ENCODE measurements at places on chromosomes 5 and 9.

GRCh38 chr5:177312649-177313181, 1.0 kb upstream of the MXD3 start:
- DNase-seq = no peak

DNA sequence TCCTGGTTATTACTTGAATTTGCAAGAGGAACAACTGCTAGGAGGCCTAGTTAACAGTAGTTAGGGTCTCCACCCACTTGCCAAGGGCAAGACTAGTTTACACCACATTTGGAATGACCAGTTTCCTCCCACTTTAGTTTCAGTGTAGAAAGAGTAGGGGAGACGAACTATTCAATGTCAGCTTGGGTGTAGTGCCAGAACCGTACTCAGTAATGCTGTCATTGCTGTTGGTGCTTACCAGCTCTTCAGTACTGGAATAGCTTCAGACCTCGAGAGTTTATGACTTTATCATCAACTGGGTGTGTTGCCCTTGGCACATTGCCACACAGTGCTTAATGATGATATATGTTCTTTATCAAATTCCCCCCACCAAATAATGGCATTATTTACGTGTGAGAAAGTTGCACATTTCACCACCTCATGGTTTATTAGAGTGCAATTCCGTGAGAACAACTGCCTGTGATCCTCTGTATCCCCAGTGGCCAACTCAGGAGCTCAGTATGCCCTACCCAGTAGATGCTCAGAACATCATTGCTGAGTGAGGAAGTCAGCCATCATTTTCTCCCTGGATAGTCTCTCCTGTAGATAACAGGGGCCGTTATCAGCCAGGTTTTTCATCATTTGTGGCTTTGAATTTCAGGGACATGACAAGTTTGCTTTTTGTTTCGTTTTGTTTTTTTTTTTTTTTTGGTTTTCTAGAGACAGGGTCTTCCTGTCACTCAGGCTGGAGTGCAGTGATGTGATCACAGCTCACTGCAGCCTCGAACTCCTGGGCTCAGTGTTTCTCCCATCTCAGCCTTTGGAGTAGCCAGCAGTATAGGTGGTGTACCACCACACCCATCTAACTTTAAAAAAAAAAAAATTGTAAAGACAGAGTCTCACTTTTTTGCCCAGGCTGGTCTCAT, 67.3 kb downstream of the DOCK8 start:
- no peak for DNase-seq

GRCh38 chr5:1386274-1386717, 41.4 kb upstream of the CLPTM1L start:
- no peak for DNase-seq

DNA sequence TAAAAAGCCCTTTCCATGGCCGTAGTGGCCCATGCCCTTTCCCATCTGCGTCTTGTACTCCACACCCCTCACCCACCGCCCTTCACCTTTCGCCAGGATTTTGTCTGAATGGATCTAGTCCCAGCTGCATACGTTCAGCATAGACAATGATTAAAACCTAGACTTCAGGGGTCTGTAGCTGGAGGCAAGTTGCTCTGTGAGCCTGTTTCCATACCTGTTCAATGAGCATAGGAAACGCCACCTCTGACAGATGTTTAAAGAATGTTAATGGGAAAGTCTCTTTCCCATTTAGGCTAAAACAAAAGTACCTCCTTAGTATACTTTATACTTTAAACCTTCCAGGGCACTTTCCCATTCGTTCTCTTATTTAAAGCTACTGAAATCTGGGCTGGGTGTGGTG, 105.7 kb downstream of the SPRY4 start:
- DNase-seq = no peak

GRCh38 chr9:133149130-133150015, 14.3 kb downstream of the GBGT1 start:
- peak; percentile 55 for DNase-seq

- no peak for DNase-seq
Measured at GRCh38 chr5:15013654-15014463, 142.3 kb upstream of the ANKH start.

- DNase-seq = no peak
Measured at GRCh38 chr9:133524146-133524545, 613 bp downstream of the MYMK start.

DNA sequence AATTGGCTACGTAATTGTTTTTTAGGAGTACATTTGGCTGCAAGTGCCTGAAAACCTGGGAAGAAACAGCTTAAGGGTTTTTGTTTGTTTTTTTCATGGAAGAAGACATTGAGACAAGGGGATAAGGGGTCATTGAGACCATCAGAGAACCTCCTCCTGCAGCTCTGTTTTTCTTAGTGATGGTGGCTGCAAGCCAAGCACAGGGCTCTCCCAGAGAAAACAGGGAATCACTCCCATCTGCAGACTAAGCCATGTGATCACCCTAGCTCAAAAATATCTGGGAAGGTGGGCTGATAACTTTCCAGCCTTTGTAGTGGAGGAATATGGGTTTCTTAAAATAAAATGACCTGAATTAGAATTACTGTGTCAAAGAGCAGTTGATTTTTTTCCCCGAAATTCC, 25.1 kb downstream of the PALM2AKAP2 start:
- DNase-seq = no peak

GRCh38 chr5:25540628-25541027, 895.9 kb upstream of the CDH10 start:
- DNase-seq = no peak

- no peak for DNase-seq
Measured at GRCh38 chr9:125946397-125946796, 199.2 kb downstream of the PBX3 start.

DNA sequence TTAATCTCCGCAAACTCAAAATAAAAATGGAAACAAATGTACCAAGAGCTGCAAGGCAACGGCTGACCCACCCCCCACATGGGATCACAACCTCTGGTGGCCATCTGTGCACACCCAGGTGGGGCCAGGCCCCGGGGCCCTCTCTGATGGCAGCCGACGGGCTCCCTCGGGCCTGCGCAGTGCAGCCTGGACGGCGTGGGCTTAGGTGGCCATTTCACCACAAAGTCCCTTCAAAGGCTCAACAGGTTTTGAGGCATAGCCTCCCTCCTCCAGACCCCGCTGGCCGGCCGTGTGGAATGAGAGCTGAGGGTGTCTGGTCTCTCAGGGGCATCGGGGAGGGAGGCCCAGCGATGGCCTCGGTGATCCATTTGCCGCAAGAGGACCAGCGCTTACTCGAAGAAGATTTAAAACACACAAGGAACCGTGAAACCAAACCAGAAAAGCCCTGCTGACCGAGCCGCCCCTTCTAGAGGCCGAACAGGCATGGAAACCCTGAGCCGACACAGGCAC, 42.7 kb upstream of the CEP72 start:
- DNase-seq = no peak

DNA sequence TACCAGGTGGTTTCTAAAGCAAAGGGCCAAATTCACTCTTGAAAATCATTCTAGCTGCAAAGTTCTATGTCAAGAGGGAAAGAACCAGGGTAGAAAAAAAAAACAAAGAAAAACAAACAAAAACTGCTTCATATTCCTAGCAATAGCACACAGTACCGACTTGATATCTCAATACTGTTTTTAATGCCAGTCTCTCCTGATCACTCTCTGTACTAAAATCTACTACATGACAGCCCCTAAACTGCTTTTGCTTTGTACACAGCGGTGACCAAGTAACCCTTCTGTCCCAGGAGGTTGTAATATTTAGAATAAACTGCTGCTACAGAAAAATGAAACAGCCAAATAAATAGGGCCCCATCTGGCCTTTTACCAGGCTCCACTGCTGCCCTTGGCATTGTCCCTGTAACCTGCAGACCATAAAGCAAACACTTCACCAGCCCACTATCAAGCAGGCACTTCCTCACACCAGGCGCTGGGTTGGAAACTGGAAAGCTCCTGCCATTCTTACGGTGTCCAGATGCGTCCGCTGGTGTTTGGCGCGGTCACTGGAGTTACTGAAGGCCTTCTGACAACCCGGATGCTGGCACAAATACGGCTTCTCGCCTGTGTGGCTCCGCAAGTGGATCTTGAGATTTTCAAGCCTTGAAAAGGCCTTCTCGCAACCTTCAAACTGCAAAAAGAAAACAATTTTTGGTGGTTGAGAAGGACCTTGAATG, 363.2 kb downstream of the GLIS3 start:
- no peak for DNase-seq

- DNase-seq = peak; percentile 97
Measured at GRCh38 chr5:21680196-21680595, 1172.9 kb downstream of the CDH12 start.

DNA sequence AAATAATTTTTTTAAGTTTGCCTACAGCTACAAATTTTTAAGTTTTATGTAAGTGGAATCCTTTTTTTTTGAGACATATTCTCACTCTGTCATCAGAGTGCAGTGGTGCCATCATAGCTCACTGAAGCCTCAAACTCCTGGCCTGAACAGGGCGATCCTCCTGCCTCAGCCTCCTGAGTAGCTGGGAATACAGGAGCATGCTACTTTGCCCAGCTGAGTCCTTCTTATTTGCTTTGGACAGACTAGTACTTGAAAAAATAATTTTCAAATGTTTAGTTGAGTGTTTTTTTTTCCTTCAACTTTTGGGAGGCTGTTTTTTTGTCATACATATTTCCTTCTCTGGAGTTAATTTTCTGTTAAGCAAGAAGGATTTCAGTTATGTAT, 7.4 kb downstream of the GAPVD1 start:
- no peak for DNase-seq

DNA sequence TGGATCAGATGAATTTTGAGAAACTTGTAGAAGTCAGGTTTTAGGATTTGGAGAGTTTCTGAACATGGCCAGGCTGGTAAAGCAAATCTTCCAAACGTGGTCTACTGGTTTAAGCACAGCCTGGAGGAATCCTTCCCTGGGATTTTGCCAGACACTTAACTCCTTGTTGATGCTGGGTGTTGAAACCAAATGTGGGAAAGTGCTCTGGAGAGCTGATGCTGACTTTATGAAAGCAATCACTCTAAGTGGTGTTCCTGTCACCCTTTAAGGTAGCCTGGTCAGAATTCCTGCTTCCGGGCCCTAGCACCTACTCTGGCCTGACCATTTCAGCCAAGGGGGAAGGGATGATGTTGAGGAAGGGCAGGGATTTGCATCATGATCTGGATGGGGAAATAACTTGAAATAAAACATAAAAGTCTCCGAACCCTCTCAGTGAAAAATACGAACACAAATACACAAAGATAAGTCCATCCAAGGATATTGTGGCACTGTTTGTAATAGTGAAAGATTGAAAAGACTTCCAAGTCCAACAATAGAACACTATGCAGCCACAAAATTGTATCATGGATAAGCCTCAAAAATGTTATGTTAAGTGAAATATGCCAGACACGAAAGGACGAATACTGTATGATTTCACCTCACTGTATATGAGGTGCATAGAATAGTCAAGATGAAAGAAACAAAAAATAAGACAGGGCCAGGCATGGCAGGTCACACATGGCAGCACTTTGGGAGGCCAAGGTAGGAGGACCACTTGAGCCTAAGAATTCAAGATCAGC, 57.7 kb downstream of the PDE6A start:
- DNase-seq = peak; percentile 34

GRCh38 chr9:19456996-19457692, 48.3 kb downstream of the ACER2 start:
- DNase-seq = peak; percentile 23

DNA sequence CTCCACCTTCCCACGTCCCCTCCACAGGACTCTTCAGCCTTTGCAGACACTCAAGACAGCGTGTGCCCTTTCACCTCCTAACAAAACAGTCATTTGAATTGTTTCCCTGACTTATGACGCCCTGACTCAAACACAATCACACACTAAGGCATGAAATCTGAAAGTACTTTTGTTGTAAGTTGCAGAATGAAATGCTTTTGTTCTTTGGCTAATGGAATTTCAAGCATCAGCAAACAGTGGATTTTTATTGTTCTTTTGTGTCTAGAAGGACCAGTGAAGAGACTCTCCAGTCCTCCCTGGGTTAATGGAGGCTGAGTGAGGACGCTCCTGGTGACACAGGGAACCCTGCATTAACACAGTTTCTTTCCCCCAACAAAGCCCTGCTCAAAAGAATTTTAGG, 380.1 kb downstream of the CTNND2 start:
- no peak for DNase-seq

DNA sequence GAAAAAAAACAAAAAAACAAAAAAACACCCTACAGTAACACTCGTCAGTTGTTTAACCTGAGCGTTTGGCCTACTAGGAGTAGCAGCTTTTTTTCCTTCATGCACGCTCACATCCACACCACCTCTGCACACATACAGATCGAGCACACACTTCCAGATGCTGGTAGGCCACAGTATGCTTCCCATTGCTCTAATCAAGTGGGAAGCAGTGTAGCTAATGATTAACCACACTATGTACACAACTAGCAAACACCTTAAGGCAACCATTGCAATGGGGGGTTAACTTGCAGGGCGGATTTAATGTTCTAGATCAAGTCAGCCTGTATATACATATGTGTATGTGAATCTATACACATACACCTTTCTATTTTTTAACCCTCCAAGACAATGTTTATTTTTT, 65.5 kb upstream of the GLRX start:
- DNase-seq = no peak

- DNase-seq = no peak
Measured at GRCh38 chr5:172687940-172688339, 46.9 kb downstream of the NEURL1B start.

GRCh38 chr5:121430538-121430937, 421.1 kb upstream of the FTMT start:
- DNase-seq = no peak

DNA sequence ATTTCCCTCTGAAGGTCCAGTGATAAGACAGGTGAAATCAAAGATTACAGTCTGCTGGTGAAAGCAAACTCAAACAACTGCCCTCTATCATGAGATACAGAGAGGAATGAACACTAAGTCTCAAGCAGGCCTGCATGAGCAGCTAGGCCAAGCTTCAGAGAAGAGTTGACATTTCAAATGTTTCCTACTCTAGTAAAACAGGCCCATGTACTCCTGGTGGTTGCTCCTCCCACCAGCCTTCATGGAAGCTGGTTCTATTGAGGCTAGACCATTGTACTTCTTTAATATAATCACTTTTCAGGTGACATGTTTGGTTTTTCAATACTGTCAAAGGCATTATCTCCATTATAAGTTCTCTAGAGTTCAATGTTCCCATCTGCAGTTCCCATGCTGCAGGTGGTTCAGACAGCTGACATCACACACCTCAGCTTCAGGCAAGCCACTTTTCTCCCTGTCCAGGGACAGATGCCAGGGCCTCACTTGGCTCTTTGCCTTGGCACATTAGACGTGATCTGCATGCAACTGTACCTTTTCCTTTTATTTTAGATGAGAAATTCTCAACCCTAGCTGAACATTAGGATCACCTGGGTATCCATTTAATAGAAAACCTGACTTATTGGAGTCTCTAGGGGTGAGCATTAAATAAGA, 89.8 kb downstream of the PIK3R1 start:
- DNase-seq = no peak

GRCh38 chr5:170257370-170257769, 24.6 kb downstream of the C5orf58 start:
- no peak for DNase-seq

- DNase-seq = no peak
Measured at GRCh38 chr9:92488681-92489550, 6.6 kb upstream of the ASPN start.

- no peak for DNase-seq
Measured at GRCh38 chr9:116998305-116998704, 311.2 kb downstream of the TRIM32 start.

- DNase-seq = no peak
Measured at GRCh38 chr5:55320571-55320970, 12.8 kb downstream of the MTREX start.
